ENCODE measurements at places on chromosomes 3 and 15.

GRCh38 chr3:45208586-45208985 lies 17.5 kb downstream of the TMEM158 start:
- DNase-seq, result no peak

GRCh38 chr3:54235998-54236397 lies 113.6 kb downstream of the CACNA2D3 start:
- no peak for DNase-seq

- no peak for DNase-seq
These were observed 51.5 kb downstream of the UMPS start for GRCh38 chr3:124781476-124782376.

GRCh38 chr3:101268141-101268540 lies 52.2 kb downstream of the IMPG2 start:
- no peak for DNase-seq

- no peak for DNase-seq
These were observed 381.6 kb downstream of the EDEM1 start for GRCh38 chr3:5569152-5569551.

- no peak for DNase-seq
These were observed 8.1 kb downstream of the SPATA12 start for GRCh38 chr3:57068437-57069089.

GRCh38 chr15:73355612-73356265 lies 13.0 kb downstream of the HCN4 start:
- no peak for DNase-seq

- DNase-seq, result no peak
These were observed 568 bp upstream of the NCBP2 start for GRCh38 chr3:196942915-196943277.

DNA sequence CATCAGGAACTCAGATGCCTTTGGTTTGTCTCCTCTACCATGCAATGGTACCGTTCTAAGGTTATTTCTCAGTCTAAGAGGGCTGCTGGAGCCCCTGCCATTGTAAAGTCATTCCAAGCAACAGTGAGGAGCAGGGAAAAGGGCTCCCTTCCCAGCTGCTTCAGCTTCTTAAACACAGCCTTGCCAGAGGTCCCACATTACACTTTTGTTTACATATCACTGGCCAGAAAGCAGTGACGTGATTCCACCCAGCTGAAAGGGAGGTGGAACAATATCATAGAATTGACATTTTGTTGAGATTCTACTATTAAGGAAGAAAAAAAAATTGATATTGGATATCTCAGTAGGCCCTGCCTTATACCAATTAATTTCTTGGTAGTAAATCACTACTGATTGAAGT lies 194.6 kb downstream of the SUCLG2 start:
- DNase-seq, result no peak

- no peak for DNase-seq
These were observed 418.0 kb downstream of the SOX2 start for GRCh38 chr3:182129740-182130139.

Measured in hematopoietic multipotent progenitor cell treated with erythropoietin and hydrocortisone succinate and interleukin-3 and kit ligand, for 17 days (in vitro differentiated cells).